ENCODE measurements at places on chromosomes 12 and 14. TPM values are rescaled to one million over a fixed set of nuclear protein-coding genes. Genes with fewer than 3 reads are reported as not detected.

The RD3L gene
- not detected for total RNA-seq

The BCAT1 gene
- total RNA-seq: 23.0 TPM

GRCh38 chr14:103319422-103319821 is 14.6 kb upstream of the EIF5 start:
- ATAC-seq: no peak
- no peak overlapping the region for H3K4me3 ChIP-seq
- no peaks in the 10 kb centered on the region for H3K36me3 ChIP-seq
- no peaks in the 10 kb centered on the region for H3K4me1 ChIP-seq

The ITGB7 gene
- total RNA-seq: 4.5 TPM

DNA sequence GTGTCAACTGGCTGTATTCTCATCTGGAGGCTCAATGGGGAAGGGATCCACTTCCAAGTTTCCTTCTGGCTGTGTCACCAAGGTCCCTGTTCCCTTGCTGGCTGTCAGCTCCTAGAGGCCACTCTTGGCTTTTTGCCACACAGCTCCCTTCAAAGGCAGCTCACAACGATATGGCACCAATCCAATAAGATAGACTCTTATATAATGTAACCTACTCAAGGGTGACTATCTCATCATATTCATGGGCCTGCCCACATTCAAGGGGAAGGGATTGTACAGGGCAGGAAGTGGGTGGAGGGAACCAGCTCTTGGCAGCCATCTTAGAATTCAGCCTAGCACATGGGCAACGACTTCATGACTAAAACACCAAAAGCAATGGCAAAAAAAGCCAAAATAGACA is 98.7 kb upstream of the PLXNC1 start:
- H3K4me1 ChIP-seq: no peaks in the 10 kb centered on the region
- H3K27me3 ChIP-seq: no peaks in the 10 kb centered on the region
- H3K36me3 ChIP-seq: no peaks in the 10 kb centered on the region
- H3K4me3 ChIP-seq: no peak overlapping the region

The PLCZ1 gene
- total RNA-seq: 0.93 TPM

GRCh38 chr14:76257111-76257803 is 105.5 kb downstream of the GPATCH2L start:
- H3K4me3 ChIP-seq: no peak overlapping the region
- no peaks in the 10 kb centered on the region for H3K36me3 ChIP-seq
- no peak overlapping the region for H3K27ac ChIP-seq
- ATAC-seq: peak; percentile 36

GRCh38 chr14:25803386-25804018 is 753.6 kb upstream of the STXBP6 start:
- no peak overlapping the region for H3K4me3 ChIP-seq
- H3K27me3 ChIP-seq: no peaks in the 10 kb centered on the region
- H3K36me3 ChIP-seq: no peaks in the 10 kb centered on the region
- no peak for ATAC-seq

The LRRC43 gene
- total RNA-seq: 4.4 TPM

The LRTM2 gene
- total RNA-seq: not detected

The KCNH3 gene
- total RNA-seq: 0.69 TPM

The SIRT4 gene
- 3.7 TPM for total RNA-seq

GRCh38 chr14:61578745-61579144 is 116.6 kb upstream of the HIF1A start:
- H3K27ac ChIP-seq: no peak overlapping the region
- no peak for ATAC-seq
- H3K4me1 ChIP-seq: peaks cover 35% of the 10 kb centered on the region
- H3K36me3 ChIP-seq: no peaks in the 10 kb centered on the region
- no peak overlapping the region for H3K4me3 ChIP-seq

The PROX2 gene
- not detected for total RNA-seq

GRCh38 chr14:56774503-56774902 is 35.8 kb downstream of the OTX2 start:
- no peak overlapping the region for H3K4me3 ChIP-seq
- peaks cover 10% of the 10 kb centered on the region for H3K27me3 ChIP-seq
- ATAC-seq: no peak
- H3K27ac ChIP-seq: no peak overlapping the region

- H3K4me1 ChIP-seq: no peaks in the 10 kb centered on the region
- no peaks in the 10 kb centered on the region for H3K36me3 ChIP-seq
- no peak for ATAC-seq
- no peak overlapping the region for H3K27ac ChIP-seq
- H3K4me3 ChIP-seq: no peak overlapping the region
Observed at GRCh38 chr12:27999521-27999920, 27.0 kb upstream of the PTHLH start.

The DHRS7 gene
- total RNA-seq: 92.4 TPM

The SHMT2 gene
- 42.4 TPM for total RNA-seq

The TMED10 gene
- 241 TPM for total RNA-seq

- no peak overlapping the region for H3K27ac ChIP-seq
- H3K27me3 ChIP-seq: peaks cover 24% of the 10 kb centered on the region
- H3K36me3 ChIP-seq: no peaks in the 10 kb centered on the region
- H3K4me3 ChIP-seq: peak overlapping the region; percentile 66
Observed at GRCh38 chr12:105329926-105330282, 587 bp upstream of the C12orf75 start.

DNA sequence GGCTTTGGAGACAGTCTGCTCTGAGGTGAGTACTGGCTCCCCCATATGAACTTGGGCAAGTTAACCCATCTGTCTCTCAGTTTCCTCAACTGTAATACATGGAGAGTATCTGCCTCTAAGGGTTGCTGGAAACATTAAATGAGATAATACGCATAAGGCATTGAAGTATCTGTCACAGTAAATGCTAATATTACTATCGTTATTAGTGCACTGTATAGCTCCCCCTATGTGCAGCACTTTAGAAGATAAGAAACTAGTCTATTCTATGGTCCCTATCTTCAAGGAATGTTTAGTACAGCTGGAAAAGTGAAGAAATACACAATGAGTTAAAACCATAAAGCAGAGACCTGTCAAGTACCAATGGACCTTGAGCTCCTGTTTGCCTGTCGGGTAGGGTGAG is 51.7 kb upstream of the CFL2 start:
- peaks cover 60% of the 10 kb centered on the region for H3K36me3 ChIP-seq
- H3K27me3 ChIP-seq: no peaks in the 10 kb centered on the region
- no peak for ATAC-seq

The CD163L1 gene
- total RNA-seq: 3.2 TPM

The RGS6 gene
- 3.6 TPM for total RNA-seq

The DDIT3 gene
- 17.7 TPM for total RNA-seq

The FAM181A gene
- not detected for total RNA-seq

The FAM222A gene
- total RNA-seq: 1.2 TPM

The AP1G2 gene
- total RNA-seq: 7.2 TPM

DNA sequence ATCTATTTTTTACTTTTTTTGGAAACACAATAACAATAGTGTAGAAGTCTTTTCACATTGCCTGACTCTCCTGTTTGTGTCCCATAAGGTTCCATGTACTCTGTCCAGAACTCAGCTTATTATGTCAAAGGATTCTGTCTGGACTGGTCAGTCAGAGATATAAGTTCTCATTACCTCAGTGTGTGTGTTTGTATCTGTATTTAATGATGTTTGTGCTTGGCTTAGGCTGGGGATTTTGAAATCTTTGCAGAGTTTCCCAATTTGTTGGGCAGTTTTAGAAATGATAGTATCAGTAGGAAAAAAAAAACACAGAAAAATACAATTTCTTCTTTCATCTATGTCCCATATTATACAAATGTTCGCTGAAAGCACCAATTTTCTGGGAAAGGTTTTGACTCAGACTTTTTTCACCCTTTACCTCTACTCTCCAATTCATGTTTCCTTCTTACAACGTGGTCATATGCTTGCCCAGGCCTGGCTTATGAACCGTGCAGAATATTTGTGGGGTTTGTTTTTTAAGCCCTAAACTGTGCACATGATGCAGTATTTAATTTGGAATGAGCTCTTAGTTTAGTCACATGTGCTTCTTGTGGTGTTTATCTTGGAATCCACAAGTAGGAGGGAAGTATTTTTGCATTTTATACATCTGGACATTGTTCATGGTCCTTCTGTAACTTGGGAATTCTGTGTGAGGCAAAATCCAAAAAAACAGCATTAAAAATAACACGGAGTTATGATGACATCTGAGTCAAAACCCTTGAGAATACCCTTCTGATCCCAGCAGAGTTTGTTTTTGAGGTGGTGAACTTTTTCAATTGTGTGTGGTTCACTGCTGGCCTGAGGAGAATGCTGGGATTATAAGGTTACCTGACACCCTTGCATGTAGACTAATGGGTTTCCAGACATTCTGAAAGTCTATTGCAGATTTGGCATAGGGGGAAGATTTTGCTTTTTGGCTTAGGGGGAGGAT is 121.2 kb downstream of the RAD51B start:
- H3K4me3 ChIP-seq: no peak overlapping the region
- H3K36me3 ChIP-seq: no peaks in the 10 kb centered on the region
- H3K27ac ChIP-seq: peak overlapping the region; percentile 84
- H3K27me3 ChIP-seq: no peaks in the 10 kb centered on the region
- peak; percentile 52 for ATAC-seq
- H3K4me1 ChIP-seq: peaks cover 23% of the 10 kb centered on the region

DNA sequence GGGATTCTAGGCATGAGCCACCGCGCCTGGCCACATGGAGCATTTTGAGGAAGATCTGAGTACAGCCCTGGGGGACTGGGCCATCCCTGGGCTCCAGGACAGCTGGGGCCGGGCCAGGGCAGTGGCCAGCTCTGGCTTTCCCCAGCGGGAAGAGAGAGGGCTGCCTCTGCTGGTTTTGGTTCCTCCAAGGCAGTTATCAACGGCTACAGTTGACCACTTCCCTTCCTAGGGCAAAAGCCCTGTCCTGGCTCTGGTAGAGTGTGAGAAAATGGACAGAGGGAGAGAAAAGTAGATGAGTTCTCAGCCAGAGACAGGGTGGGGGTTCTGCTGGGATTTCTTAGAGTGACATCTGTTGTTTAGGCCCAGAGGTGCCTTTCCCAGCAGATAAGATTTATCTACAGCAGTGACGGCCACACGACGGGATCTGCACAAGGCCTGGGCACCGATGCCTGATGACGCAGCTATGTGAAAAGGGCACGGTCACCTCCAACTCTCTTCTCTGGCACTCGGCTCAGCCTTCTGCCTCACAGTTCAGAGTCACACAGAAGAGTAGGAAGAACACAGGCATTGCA is 5.5 kb upstream of the HVCN1 start:
- no peak overlapping the region for H3K4me3 ChIP-seq
- ATAC-seq: peak; percentile 55
- H3K27me3 ChIP-seq: no peaks in the 10 kb centered on the region

DNA sequence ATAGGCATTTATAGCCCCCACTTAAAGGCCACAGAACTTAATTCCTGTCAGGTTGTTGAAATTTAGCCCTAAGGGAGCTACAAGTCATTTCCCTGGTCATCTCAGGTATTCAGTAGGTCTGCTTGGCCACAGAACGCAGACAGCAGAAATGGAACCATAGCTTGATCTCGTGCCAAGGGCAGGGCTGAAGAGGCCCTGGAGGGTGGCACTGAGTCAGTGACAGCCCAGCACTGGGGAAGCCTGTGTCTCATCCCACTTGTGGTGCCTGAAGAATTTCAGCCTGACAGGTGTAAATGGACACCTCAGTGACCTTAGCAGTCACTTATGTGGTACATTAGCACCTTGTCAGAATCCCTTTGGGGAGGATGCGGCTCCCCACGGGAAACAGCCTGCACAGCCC is 6.6 kb downstream of the PRKAB1 start:
- peaks cover 38% of the 10 kb centered on the region for H3K4me1 ChIP-seq
- H3K27me3 ChIP-seq: no peaks in the 10 kb centered on the region

The CISTR gene
- not detected for total RNA-seq

DNA sequence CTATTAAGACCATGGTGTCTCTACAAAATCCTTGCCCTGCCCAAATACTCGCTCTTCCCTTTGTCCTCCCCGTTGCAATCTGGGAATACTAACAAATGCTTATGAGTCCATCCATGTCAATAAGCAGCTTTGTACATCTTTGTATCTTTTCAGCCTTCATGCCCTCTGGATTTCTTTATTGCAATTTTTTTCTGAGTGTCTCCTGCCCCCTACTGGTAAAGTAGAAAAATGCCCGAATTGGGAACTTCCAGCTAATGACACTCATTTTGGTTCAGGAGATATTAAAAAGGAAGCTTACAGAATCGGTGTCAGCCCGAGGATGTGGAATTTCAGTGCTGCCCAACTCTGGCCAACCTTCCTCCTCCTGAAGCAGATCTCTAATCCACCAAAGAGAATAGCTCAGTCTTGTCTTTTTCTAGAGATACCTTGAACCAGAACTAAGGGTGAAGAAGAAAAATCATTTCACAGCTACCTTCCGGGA is 46.0 kb downstream of the SH2B3 start:
- no peaks in the 10 kb centered on the region for H3K27me3 ChIP-seq
- H3K4me1 ChIP-seq: no peaks in the 10 kb centered on the region
- H3K36me3 ChIP-seq: no peaks in the 10 kb centered on the region
- no peak overlapping the region for H3K4me3 ChIP-seq

The KLRC4 gene
- total RNA-seq: not detected
